ENCODE measurements at places on chromosomes 13 and 19.
A peak's percentile ranks its signal among the peaks of the same experiment; 100 is the strongest.

DNA sequence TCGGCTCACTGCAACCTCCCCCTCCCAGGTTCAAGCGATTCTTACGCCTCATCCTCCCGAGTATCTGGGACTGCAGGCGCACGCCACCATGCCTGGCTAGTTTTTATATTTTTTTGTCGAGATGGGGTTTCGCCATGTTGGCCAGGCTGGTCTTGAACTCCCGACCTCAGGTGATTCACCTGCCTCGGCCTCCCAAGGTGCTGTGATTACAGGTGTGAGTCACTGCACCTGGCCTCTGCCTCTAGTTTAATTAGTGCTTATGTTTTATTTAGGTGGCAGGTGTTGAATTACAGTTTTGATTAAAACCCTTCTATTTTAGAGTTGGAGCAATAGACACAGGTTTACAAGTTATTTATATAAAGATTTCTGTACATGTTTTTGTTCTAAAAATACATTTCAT is 42.8 kb downstream of the ATP11A start:
- no peak for DNase-seq

DNA sequence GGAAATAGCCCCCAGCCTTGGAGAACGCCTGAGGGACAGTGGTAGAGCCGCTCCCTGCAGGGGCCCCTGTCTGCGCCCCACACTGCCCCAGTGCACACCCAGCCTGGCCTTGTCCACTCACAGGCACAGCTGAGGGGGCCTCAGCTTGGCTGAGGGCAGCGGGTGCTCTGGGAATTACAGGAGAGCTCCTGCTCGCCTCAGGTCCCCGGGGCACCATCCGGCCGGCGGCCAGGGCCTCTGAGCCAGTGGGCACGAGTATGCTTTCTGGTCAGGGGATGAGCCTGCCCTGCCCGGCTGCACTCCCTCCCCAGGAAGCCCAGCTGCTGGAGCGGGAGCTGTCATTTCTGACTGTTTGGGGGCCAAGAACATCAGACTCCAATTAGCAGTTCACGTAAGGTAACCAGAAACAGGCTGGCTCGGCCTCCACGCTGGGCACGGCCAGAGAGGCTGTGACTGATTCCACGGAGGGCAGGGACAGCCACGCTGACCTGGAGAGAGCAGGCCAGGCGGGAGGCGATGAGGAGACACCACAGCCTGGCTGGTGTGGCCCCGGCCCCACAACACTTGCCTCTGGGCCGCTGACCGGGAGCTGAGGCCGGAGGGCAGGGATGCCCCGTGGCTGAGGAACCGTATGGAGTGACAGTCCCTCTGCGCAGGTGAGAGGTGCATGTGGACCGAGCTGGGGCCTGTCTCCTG is 15.4 kb downstream of the CEBPG start:
- no peak for DNase-seq

DNA sequence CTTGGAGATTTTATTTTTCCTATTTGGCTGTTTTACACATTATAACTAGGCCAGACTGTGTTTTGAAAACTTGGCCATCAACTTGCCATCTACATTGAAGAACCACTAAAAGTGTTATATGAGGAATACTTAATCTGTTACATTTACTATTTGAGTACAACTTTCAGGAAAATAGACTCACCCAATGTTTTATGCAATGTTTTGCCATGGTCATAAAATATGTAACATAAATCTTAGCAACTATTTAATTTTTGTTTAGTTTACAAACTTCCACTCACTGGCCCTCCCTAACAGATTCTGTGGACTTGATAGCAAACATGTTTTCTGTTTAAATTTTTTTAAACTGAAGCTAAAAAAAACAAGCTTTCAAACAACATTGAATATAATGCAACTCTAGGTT is 23.7 kb upstream of the TRPC4 start:
- no peak for DNase-seq

GRCh38 chr13:111074826-111075225 is 40.3 kb upstream of the ARHGEF7 start:
- no peak for DNase-seq

GRCh38 chr13:42702716-42703115 is 78.7 kb upstream of the FAM216B start:
- no peak for DNase-seq

DNA sequence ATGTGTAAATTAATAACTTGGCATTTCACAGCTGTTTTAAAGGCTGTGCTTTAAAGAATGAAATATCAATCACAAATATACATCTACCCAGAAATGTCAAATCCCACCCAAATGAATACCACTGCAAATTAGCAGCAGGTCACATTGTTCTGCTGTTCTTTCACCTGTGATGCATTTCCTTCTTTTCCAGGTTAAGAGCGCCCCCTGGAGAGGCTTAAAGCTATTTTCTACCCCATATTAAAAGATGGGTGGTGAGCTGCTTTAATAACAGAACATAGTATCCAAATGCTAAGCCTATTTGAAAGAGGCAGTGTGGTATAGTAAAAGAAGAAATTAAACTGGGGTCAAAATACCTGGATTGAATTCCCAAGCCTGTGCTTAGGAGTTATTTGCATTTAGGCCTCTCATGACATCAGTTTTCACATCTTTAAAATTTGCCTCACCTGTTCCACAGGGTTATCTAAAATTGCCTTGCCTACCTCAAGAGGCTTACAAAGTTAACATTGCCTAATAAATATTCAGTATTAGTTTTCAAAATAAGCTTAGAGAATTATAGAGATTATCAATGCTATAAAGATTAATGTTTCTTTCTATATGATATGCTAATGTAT is 396.9 kb upstream of the SLITRK5 start:
- DNase-seq: no peak

GRCh38 chr19:1243768-1244692 is 2.5 kb downstream of the ATP5F1D start:
- peak; percentile 73 for DNase-seq

DNA sequence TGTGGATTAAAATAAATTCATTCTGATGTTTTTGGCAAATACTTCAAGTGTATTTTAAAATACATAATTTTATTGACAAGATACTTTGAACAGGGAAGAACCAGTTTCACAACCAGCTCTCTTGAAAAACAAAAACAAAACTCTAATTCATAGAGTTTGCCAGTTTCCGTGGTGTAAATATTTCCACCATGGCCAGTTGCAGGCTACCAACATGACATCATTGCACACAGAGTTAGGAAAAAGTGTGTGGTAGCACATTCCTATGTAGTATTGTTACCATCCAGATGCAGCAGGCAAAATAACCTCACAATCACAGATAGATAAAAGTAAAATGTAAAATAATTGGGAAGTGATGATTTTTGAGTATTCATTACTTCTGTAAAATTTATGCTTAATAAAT is 7.7 kb upstream of the RNF113B start:
- DNase-seq: no peak

DNA sequence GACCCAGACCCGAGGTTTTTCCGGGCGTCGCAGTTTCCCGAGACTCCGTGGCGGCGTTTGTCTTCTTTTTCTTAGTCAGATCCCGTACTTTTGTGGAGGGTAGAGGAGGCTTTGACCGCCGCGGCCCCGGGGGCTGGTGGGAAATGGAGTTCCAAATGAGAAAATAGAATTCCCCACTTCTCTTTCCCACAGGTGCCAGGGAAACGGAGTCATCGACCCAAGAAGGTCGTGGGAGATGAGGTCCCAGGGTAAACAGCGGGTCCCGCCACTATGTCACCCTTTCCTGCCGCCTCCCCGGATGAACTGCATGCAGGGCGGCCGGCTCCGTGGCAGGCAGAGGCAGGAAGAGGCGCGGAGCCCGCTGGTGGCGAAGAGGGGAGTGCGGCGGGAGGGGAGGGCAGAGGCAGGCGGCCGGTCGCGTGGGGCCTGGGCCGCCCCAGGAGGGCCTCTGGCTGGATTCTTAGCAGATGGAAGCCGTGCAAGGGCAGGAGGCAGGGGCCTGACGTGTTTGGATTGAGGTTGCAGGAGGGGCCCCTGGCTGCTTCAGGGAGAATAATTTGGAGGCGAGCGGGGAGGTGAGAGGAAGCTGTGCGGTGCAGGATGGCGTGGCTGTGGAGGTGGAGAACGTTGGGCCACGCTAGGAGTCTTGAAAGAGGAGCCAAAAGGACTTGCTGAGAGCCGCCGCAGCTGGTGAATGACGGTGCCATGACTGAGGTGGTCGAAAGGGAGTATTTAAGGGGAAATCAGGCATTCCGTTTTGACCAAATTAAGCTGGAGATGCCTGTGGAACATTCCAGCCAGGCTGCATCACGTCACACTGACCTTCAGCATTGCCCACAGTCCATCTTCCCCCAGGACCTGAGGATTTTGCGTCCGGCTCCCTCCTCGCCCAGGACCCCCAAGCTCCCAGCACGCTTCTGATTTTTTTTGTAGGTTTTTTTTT is 11.7 kb downstream of the CYTH2 start:
- DNase-seq: no peak

- no peak for DNase-seq
Measured at GRCh38 chr19:46962030-46962570, 57.5 kb upstream of the NPAS1 start.

DNA sequence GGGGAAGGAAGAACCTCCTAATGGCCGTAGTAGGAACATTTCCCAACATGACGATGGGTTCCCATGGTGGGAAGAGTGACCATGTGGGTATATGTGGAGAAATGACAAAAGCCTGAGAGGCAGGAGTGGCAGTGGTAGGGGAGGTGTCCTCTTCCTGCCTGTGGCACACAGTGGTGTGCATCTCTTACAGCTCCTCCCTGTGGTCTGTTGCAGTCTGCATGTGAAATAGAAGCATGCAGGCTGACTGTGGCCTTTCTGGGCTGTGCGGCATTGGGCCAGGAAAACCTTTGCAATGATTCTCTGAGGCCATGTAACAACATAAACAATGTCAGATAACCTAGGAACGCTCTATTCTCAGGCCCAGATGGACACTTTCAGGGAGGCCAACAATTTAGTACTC is 84.0 kb downstream of the LACC1 start:
- no peak for DNase-seq

- no peak for DNase-seq
Measured at GRCh38 chr13:114112231-114112825, 20.1 kb downstream of the RASA3 start.

- DNase-seq: no peak
Measured at GRCh38 chr19:7069904-7070226, 362 bp downstream of the ZNF557 start.

DNA sequence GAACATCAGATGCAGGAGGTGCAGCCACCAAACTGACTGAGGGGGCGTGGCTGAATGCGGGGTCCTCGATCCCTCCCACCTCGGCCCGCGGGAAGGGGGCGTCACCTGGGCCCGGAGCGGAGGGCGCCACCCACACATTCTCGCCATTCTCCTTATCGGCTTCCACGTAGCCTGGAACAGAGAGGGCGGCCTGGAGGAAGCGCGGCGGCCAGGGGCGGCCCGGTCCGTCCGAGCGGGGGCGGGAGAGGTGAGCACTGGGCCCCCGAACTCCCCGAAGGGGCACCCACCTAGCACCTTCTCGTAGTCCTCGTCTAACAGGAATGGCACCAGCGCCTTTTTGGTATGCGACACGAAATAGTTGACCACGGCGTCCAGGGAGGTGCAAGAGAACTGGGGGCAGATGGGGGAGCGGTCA is 11.8 kb downstream of the STAP2 start:
- no peak for DNase-seq

DNA sequence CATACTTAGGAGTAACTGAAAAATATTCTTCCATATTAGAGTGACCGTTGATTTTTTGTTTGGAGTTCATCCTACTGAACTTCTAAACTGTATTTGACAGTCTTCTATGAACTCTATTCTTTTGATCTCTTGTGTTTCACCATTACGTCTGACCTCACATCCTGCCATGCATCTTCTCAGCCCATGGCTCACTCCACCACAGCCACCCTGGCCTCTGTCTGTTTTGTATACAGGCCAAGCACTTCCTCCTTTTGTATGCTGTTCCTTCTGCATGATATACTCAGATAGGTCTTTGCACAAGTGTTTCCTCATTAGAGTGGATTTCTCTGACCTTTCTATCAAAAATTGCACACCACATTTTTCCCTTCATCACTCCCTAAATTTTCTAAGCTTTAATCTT is 119.9 kb downstream of the MAB21L1 start:
- DNase-seq: no peak

DNA sequence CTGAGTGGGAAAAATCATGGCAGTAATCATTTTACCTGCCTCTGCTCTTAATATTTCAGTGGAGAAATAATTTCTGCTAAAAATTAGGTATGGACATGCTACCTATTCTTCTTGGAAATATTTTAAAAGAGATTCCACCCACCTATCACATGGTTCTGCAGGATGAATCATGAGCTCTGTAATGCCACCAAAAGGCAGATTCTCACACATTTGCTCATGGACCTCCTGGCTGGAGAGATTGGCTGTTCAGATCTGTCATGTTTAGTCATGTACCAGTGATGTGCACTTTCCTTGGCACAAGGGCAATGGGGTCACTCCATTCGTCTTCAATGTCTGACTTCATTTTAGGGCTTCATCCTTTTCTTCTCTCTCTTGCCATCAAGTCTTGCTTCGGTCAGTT is 101.8 kb upstream of the MBNL2 start:
- DNase-seq: no peak

- DNase-seq: peak; percentile 11
Measured at GRCh38 chr19:53511933-53512374, 26.0 kb upstream of the ZNF331 start.

DNA sequence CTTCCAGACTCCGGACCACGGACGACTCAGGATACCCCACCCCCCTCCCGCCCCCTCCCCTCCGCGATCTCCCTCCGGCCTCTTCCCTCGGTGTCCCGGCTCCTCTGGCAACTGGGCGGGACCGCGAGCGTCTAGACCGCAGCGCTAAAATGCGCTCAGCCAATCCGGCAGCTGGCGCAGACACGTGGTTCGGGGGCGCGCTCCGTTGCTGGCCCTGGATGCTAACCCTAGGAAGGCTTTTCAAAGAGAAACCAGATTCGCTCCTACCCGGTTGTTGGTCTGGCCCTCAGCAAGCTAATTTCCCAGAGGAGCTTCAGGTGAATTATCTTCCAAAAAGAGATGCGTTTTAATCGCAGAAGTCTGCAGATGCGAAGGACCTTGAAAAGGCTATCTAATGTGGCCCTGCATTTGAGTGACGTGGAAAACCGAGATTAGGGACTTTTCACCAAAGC is at the start of gene DZIP1:
DZIP1 (minus strand) TSS at position 106 of the 452 bp plus-strand sequence. CDS start 2,677 bp downstream, outside the sequence.
- no peak for DNase-seq

DNA sequence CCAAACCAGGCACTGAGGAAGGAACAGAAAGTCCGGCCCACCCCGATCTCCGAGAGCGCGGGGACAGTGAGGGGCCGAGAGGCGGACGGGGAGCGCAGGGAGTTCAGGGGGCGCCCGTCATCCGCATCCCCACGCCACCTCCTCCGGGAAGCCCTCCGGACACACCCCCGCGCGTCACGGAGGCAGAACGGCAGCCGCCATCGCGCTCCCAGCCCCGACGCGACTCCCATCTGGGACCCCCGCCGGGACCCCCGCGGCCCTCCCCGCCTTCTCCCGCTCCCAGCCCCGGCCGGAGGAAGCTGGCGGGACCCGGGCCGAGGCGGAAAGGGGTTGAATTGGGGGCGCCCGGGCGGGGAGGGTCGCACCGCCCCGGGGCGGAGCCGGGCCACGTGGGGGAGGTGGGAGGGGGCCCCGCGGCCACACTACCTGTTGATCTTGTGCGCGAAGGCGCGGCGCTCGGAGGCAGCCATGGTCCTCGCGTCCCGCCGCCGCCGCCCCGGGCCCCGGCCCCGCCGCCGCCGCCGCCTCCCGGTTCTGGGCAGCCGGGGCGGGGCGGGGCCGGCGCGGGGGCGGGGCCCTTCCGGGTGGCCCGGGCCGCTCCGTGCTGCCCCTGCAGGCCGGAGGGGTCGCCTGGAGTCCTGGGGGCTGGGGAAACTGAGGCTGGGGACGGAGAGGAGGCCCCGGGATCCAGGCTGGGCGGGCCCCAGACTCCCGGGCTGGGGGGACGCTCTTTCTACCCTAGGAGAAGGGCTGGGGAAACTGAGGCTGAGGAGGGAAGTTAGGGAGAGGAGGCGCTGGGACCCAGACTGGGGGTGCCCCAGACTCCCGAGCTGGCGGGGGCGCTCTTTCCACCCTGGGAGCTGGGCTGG is at the start of gene DOCK6:
DOCK6 (minus strand) TSS at position 554 of the 869 bp plus-strand sequence; CDS start at position 470, 84 bp downstream.
- no peak for DNase-seq

Measured in stimulated activated CD4-positive, alpha-beta T cell treated with anti-CD3 and anti-CD28 coated beads, Interleukin-1b, Interleukin-23, amount 100 ng/mL, for 1 hour (primary cell).